ENCODE measurements at places on chromosomes 2 and 18.

- no peak for DNase-seq
Observed at GRCh38 chr2:127000937-127001336, 102.2 kb downstream of the TEX51 start.

GRCh38 chr2:20622296-20622686 is 28.6 kb downstream of the HS1BP3 start:
- DNase-seq, result no peak

GRCh38 chr2:240297256-240298116 is 138.0 kb upstream of the GPC1 start:
- no peak for DNase-seq

- DNase-seq, result no peak
Observed at GRCh38 chr2:54597153-54597848, 126.2 kb upstream of the EML6 start.

DNA sequence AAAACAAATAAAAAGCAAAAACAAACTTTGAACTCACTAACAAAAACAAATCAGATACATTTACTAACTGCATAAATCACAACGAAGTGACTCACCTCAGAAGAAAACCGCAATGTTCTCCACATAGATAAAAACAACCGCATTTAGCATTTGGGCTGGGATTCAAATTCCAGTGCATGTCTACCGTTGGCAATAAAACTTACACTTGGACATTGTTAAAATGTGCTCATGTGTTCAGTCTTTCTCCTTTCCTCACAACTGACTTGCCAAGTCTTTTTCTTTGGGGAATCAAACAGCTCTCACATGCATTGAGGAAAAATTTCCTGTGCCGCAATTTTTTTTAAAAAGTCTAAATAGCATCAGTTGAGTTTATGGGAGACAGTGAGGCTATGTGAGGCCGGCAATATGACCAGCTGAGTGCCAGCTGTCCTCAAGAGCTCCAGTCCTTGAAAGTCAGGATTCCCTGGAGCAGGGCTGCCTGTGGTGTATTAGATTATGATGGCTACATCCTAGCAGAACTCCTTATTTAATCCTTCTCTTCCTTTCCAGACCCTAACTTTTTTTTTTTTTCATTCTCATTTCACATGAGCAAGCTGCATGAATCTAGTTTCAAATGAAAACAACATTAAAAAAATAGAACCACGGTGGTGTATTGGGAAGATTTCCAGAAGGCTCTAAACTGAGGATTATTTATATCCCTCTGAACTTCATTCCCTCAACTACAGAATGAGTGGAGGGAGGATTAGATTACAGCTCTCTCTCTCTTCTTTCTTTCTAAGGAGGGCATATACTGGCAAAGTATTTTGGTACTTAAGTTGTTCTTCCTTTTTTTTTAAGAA is 70.2 kb upstream of the MEIS1 start:
- DNase-seq, result peak; percentile 65

- no peak for DNase-seq
Observed at GRCh38 chr2:223626716-223627115, 24.6 kb upstream of the SCG2 start.

DNA sequence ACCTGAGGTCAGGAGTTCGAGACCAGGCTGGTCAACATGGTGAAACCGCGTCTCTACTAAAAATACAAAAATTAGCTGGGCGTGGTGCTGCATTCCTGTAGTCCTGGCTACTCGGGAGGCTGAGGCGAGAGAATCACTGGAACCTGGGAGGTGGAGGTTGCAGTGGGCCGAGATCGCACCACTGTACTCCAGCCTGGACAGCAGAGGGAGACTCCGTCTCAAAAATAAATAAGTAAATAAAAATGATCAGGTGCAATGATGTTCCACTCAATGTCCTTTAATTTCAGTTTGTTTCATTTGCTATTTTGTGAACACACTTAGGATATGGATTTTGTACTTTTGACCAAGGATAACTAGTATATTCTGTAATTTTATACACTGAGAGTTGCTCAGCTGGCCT is 9.3 kb downstream of the HADHA start:
- no peak for DNase-seq

- no peak for DNase-seq
Observed at GRCh38 chr2:439556-440402, 151.9 kb upstream of the ALKAL2 start.

DNA sequence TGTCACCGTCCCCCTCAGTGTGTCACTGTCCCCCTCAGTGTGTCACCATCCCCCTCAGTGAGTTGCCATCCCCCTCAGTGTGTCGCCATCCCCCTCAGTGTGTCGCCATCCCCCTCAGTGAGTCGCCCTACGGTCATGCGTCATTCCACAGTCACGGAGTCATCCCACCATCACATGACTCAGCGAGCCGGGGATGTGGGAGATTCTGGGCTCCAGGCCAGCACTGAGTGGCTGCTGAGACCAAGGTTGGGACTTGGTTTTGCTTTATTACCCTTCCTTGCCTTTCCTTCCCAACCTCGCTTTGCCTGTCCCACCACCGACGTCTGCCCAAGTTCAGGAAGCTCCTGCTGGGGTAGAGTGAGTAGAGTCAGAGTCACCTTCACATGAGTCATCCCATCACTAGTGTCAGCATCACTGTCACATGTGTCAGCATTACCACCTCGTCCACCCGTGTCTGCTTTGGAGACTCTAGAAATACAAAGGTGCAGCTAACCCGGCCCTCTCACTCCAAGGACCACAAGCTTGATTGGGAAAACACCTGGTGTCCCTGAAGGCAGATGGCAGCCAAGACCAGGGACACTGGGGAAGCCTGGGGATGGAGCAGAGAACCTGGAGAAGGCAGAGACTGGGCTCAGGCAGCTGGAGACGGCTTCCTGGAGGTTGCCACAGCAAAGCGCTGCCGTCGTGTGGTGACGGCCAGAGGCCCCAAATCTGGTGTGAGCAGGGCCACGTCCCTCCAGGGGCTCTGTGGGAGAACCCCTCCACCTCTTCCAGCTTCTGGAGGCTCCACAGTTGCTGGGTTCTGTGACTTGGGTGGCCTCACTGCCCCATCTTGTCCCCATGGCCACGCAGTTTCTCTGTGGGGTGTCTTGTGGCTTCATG is 485.2 kb upstream of the SALL3 start:
- DNase-seq, result no peak

GRCh38 chr18:5196253-5197031 is 615 bp downstream of the AKAIN1 start:
- DNase-seq, result no peak

DNA sequence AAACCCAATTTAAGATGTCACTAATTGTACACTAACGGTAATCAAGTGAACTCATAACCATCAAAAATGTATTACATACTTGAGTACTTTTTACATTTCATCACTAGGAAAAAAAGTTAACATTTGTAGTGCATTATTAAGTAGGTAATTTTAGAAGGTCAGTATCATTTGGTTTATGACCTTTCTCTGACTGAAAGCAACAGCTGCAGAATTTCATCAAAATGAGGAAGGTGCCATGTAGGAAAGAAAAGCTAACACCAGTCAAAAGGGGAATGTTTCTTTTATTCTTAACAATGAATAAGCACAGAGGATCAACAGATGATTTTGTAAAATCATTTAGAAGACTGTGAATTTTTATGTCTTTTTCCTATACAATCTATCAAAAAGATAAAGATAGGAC is 79.0 kb downstream of the PIGN start:
- DNase-seq, result no peak

DNA sequence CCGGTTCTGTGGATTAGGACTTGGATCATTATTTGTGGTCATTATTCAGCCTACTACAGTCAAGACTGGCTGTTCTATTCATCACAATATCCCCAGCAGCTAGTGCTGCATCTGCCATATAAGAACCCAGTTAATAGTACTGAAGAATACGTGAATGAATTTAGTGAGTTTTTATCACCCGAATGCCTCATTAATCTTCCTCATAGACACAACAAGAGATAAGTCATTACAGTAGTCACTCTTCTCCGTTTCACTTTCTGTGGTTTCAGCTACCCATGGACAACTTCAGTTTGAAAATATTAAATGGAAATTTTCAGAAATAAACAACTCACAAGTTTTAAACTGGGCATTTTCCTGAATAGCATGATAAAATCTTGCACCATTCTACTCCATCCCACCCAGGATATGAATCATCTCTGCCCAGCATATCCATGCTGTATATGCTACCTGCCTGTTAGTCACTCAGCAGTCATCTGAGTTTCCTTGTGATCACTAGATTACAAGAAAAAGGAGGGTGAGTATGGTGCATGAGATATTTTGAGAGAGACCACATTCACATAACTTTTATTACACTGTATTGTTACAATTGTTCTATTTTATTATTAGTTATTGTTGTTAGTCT is 363.7 kb upstream of the CHAC2 start:
- DNase-seq, result no peak

DNA sequence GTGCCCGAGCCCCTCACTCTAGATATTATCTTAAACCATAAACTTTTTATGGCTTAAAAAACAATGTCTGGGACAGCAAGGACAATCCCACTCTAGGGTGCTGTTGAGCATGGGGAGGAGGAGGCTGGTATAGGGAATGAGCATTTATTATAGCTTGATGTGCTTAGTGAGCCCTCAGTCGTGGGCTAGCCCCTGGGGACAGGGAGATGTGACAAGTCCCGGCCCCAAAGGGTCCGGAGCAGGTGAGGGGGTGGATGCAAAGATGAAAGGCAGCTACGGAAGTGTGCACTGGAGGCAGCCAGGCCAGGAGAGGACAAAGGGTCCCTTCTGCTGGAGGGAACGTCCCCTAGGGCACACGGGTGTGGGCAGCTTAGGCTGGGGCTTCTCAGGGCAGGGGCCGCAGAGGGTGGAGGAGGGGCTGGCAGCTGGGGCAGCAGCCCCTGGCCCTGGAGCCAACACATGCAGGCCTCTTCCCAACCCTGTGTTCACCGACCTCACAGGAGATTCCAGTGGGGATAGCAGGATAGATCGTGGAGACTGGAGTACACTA is 106.3 kb upstream of the GPC1 start:
- no peak for DNase-seq

DNA sequence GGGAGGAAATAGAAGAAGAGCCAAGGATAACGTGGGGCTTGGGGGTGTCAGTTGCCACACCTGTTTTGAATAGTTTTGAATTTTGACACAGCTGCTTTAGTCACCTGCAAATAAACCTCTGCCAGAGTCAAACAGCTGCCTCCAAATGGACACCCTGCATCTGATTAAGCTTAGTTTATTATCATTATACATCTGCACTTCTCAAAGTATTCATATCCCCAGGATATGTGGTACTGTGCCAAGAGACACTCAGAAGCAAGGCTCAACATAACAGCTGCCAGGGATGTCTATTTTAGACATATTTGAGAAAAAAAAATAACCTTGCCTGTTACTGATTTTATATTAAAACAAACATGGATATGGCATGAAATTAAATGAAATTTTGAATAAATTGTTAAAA is 122.5 kb upstream of the WDR75 start:
- DNase-seq, result no peak

DNA sequence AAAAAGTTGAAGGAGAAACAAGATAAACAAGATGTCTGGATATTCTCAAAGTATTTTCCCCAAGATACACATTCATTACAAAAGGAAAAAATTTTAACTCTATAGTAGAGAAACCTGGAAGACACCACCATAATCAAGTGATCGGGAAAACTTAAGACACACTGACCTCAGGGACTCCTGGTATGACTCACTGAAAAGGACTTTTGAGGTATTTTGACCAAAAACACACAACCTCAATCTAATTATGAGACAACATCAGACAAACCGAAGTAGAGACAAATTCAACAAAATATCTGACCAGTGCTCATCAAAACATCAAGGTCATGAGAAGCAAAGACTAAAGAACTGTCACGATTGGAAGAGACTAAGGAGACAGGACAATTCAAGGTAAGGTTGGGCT is 34.7 kb downstream of the LPIN2 start:
- no peak for DNase-seq

DNA sequence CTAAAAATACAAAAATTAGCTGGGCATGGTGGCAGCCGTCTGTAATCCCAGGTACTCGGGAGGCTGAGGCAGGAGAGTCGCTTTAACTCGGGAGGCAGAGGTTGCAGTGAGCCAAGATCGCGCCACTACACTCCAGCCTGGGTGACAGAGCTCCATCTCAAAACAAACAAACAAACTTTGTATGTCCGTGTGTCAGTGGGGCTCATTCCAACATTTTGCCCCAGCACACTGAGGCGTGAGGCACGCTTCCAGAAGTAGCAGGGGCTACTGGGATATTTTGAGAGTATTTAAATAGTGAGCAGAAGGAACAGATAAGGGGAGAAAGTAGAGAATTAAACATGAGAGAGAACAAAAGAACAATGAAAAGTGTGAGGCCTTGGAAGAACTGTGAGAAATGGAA is 83.3 kb upstream of the TANK start:
- no peak for DNase-seq

- no peak for DNase-seq
Observed at GRCh38 chr2:231182513-231182899, 15.9 kb upstream of the ARMC9 start.

- no peak for DNase-seq
Observed at GRCh38 chr2:221778025-221778424, 205.9 kb upstream of the EPHA4 start.

DNA sequence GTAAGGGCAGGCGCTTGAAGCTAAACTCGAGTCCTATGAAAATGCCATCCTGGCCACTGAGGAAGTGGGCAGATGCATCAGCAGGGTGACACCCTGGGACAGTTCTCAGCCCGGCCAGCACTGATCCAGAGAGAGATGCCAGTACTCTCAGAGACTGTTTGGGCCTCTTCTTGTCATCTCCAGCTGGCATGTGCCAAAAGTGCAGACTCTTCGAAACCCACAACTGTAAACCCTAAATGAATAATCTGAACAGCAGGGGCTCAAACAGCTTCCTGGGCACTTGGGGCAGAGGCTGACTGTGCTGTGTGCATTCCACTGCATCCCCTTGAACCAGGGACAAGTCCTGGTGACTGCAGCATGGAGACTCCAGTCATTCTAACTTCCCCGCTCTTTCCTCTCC is 204.2 kb upstream of the SMAD2 start:
- DNase-seq, result no peak

GRCh38 chr18:28485918-28486317 is 309.0 kb upstream of the CDH2 start:
- no peak for DNase-seq

GRCh38 chr2:128277961-128278681 is 40.5 kb downstream of the HS6ST1 start:
- DNase-seq, result no peak

DNA sequence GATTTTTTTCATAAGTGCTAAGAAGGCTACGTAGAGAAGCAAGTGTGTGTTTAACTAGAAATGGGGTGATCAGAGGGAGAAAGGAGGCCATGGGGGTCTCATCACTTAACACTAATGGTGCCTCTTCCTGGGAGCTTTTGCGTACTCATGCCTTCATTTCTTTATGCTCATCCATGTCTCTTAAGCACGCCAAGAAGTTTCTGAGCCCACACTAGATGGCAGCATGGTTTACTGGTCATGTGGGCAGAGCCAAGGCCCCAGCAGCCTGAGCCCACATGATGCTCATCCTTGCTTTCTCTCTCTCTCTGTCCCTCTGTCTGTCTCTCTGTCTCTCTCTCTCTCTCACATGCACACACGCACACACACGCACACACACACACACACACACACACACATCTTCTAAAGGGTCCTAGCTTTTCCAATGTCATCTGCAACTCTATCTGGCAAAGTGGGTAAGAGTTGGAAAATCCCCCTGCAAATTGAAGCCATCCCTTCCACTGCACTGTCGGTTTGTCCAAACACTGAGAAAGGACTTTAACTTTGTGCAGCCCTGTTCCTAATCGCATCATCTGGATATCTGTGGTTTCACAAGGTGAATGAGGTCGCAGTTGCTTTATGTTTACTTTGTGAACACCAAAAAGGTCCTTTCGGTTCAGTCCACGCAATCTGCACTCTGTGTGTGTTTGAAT is 137.1 kb upstream of the CCDC68 start:
- DNase-seq, result peak; percentile 59

GRCh38 chr2:150485871-150486538 is 1.5 kb downstream of the RND3 start:
- peak; percentile 34 for DNase-seq
